ENCODE measurements at places on chromosomes 16 and 17.

- DNase-seq = no peak
Measured at GRCh38 chr17:68777243-68777855, 176.2 kb upstream of the FAM20A start.

DNA sequence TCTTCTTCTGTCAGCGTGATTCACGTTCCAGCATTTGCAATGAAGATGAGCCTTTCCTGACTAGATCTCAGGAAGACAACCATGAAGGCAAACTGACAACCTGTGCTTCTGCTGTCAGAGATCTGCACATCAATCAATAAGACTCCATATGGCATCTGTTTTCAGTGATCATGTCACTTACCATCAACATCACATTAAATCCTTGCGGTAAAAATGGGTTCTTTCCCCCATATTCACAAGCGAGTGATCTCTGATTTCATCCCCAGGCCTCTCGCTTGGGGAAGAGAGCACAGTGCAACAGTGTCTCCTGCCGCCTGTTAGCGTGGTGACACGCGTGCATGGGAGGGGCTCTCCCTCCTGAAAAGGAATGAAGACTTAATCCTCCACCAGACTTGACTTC lies 11.1 kb downstream of the NACA2 start:
- no peak for DNase-seq

DNA sequence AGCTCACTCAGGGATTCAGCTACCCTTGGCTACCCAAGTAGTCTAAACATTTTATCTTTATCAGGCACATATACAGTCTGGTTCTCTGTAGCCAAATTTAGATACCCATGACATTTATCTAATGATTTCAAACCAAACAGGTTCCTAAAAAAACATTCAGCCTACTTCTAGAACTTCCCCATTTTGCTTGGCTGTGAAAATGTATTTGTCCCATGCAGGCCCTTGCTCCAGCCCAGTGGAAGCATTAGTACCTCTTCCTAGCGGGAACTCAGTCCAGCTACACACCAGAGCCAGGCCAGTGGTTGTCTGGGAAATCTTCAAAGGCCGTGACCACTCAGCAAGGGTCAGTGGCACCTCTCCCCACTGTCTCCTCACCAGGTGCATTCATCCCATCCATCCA lies 26.2 kb upstream of the NAGLU start:
- no peak for DNase-seq

DNA sequence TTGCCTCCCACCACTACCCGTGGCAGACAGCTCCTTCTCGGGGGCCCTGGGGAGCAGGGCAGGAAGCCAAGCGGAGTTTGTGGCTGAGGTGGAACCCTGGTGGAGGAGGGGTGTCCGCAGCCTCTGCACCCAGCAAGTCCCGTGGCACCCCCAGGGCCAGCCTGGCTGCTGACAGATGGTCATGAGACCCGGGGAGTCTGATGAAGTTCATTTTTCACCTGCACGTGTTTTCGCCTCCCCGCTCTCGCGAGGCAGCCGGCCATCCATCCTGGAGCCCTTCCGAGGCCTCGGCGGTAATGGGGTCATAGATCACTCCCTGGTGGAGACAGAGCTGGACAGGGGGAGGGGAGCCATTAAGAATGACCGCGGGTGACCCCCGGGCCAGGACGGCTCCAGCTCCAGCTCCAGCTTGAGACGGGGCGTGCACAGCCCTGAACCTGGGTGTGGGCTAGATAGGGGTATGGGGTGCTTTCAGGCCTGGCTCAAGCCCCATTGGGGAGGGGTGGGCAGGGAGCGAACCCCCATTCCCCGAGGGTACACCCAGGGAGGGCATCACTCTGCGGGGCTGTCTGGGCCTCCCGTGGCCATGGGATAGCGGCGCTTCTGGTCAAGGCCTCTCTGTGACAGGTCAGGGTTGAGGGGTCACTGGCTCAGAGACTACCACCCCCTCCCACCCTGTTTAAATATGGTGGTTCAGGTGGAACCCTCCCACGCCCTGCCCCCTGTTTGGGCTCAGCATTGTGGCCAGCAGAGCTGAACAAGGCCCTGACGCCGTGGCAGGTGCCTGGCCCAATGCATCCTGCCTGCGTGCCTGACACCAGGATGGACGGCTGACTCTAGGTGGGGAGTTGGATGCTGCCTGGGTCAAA lies 227.4 kb upstream of the GSE1 start:
- no peak for DNase-seq

- DNase-seq = no peak
Measured at GRCh38 chr16:14056970-14057369, 14.1 kb upstream of the MRTFB start.

- no peak for DNase-seq
Measured at GRCh38 chr17:40153603-40154236, 13.4 kb downstream of the CASC3 start.

DNA sequence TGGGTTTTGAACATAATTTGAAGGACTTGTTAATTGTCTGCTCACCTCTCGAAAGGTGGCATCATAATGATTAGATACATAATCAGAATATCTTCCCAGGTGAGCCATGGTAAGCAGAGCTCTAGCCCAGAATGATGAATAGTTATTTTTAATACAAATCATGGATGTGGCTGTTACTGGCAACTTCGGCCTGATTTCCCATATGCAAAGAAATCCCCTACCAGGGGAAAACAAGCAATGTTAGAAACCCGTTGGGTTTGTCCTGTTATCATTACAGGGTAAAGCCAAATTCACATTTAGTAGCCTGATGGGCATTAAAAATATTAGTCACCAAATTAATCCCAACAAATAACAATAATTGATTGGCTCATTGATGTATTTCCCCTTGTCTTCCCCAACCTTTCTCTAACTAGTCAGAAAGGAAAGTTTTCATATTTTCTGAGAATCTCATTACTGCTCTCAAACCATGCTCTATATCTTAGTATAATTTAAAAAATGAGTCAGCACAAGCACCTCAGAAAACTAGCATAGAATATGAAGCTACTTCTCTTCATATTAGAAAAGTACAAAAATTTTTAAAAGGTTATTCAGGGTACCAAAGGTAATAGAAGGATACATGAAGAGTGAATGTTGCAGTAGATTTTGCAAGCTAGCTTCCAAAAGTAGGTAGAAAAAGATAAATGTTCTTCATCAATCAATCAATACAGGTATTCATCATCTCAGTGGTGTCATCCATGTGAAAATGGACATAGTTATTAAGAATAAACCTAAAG lies 5.0 kb downstream of the STAT5B start:
- no peak for DNase-seq

DNA sequence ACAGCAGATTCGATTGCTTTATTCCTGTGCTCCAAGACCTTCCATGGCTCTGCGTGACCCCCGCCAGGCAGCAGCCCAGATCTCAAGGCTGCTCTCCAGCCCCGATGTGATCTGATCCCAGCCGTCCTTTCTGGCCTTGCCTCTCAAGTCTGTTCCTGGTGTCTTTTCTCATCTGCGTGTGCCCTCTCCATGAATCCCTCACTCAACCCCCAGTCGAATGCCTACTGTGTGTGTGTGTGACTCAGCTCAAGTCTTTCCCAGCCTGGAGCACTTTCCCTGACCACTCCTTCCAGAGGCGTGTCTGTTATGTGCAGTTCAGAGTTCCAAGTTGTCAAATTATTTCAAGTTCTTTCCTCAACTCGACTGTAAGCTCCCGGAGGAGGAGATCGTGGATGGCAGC lies 64.0 kb downstream of the MRM1 start:
- DNase-seq = no peak

GRCh38 chr17:12794919-12795532 lies 5.7 kb downstream of the ARHGAP44 start:
- DNase-seq = no peak

DNA sequence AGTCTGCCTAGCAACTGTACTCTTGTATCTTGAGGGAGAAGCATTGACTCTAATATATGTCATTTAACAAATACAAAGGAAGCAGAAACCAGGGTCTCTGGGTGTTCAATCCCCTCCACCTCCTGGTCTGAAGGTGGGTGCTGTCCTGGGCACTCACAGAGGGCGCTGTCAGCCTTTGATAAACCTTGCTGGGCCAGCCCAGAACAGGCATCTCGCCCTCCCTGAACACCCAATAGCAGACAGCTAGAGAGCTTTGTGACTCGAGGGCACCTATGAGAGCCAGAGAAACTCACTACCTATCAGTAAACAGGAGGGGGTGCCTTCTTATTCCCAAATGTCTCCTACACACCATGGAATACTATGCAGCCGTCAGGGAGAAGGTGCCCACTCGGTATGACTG lies 6.4 kb upstream of the PIPOX start:
- DNase-seq = no peak

GRCh38 chr16:24580665-24581064 lies 41.3 kb downstream of the RBBP6 start:
- no peak for DNase-seq

DNA sequence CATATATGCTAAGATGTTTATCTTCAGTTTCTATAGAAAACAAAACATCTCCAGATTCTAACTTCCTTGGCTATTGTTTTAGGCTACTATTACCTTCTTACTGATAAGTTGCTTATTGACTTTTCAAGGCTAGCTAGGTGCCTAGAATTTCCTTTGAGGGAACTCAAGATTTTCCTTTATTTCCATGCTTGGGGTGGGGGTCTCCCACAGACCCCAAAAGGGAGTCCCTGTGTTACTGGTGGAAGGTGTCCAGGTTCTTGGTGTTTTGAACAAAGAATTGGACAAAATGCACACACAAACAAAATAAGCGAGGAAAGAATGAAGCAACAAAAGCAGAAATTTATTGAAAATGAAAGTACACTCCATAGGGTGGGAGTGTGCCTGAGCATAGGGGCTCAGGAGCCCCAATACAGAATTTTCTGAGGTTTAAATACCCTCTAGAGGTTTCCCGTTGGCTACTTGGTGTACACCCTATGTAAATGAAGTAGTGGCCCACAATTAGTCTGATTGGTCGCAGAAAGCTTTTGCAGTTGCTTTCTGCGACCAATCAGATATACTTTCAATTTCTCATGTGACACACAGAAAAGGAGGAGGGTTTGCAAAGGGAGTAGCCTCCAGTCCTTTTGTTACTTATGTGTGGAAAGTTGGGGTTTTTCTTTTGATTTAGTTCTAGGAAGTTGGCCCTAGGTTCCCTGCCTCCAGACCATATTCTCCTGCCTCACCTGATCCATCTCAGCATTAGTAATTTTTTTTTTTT lies 67.5 kb downstream of the MARF1 start:
- no peak for DNase-seq

GRCh38 chr16:25390761-25391160 lies 133.1 kb upstream of the ZKSCAN2 start:
- no peak for DNase-seq

- no peak for DNase-seq
Measured at GRCh38 chr16:78493573-78493972, 394.1 kb downstream of the WWOX start.

DNA sequence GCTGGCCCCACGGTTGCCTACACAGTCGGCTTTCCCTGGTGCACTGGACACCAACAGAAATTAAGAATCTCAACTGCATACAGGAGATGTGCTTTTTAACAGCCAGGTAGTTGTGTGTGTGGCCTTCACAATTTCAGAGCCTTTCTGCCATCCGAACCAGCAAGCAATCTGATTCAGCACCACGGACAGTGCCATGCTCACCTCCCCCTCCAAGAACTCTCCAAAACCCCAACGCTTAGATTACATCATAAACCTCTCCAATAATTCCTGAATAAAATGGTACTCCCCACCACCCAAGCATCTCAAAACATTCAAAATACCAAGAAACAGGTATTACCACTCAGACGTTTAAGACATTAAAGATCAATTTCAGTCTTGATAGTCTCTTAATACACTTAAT lies 31.8 kb downstream of the USP7 start:
- no peak for DNase-seq

GRCh38 chr17:62724398-62725146 lies 83.5 kb downstream of the MARCHF10 start:
- DNase-seq = peak; percentile 38

DNA sequence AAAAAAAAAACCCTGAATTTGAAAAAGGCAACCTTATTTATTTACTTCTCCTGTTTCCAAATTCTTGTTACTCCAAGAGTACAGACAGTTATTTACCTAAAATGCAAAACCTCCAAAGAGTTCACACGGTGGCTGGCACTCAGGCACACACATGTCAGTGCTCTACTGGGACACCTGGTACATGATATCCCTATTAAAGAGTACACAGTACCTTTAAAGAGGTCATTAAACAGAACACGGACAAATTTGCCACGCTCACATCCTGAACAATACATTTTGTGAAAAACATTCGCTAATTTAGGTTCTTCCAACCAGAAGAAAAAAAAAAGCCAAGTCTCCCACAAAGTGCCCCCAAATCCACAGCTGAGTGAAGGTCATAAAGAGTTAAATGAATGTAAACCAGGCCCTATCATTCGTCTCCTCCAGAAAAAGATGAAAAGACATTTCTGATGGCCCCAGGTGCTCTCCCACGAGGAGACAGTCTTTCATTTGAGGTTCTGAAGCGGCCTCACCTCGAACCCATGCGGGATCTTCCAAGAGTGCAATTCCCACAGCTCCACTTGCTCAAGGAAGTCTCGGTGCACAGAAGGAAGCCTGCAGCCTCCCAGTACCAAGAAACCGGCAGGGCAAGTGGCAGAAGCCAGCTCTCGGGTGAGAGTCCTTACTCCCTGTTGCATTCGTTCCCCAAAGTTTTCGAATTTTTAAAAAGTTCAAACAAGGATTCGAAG lies 993 bp downstream of the ERN1 start:
- DNase-seq = no peak

GRCh38 chr16:31700200-31700529 lies 172.5 kb downstream of the AHSP start:
- DNase-seq = no peak

- no peak for DNase-seq
Measured at GRCh38 chr16:55009581-55009980, 78.9 kb downstream of the IRX5 start.

- no peak for DNase-seq
Measured at GRCh38 chr17:40442392-40443195, 656 bp upstream of the IGFBP4 start.

- no peak for DNase-seq
Measured at GRCh38 chr17:36929851-36930582, 7.3 kb upstream of the LHX1 start.

DNA sequence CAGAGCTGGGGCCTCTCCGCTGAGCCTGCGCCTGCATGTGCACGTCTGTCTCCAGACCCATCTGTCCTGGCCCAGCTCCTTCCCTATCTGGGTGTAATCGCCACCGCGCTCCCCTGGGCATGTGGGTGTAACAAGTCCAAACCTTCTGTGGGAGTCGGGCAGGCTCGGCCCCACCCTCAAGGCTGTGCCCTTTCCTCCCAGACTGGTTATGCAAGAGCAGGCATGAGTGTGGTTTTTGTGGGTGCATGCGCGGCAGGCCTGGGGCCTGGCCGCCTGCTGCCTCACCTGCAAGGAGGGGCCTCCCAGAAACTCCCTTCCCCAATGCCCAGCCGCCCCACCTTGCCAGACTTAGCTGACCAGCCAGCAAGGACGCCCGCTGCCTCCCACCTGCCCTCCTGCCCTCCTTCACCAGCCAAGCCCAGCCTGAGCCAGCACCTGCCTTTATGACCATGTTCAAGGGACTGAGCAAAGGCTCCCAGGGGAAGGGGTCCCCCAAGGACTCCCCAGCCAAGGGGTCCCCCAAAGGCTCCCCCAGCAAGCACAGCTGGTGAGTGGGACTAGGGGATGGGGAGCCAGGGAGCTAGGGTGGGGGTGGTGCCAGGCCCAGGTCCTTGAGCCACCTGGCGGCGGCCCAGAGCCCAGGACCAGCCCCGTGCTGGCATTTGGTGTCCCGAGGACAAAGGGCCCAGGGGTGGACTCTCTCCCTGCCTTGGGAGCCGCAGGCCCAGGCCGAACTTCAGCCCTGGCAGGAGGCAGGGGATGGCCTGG lies at the start of gene EVPLL:
Gene EVPLL, plus strand, starts transcription at position 342 of the 768 bp plus-strand sequence. CDS start 3,160 bp downstream, outside the sequence.
- no peak for DNase-seq

GRCh38 chr16:15970202-15970601 lies 20.8 kb downstream of the ABCC1 start:
- DNase-seq = no peak

All from stimulated activated CD8-positive, alpha-beta memory T cell treated with anti-CD3 and anti-CD28 coated beads, Interleukin-2, amount 100 ng/mL, for 1 hour (primary cell).